GM13976 (cell line): ENCODE measurements at places on chromosomes 6 and 20.
A peak's percentile ranks its signal among the peaks of the same experiment; 100 is the strongest.

GRCh38 chr20:40650707-40651106, 38.3 kb downstream of the MAFB start:
- DNase-seq = no peak

DNA sequence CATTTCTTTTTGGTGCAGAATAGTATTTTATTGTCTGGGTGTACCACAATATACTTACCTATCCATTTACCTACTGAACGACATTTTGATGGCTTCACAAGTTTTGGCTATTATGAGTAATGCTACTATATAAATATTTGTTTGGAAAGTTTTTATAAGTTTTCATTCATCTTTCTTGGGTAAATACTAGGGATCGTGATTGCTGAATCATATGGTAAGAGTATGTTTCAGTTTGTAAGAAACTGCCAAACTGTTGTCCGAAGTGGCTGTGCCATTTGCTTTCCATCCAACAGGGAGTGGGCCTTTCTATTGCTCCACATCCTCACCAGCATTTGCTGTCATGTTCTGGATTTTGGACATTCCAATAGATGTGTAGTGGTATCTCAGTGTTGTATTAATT, 104.2 kb downstream of the CDYL start:
- DNase-seq = no peak

DNA sequence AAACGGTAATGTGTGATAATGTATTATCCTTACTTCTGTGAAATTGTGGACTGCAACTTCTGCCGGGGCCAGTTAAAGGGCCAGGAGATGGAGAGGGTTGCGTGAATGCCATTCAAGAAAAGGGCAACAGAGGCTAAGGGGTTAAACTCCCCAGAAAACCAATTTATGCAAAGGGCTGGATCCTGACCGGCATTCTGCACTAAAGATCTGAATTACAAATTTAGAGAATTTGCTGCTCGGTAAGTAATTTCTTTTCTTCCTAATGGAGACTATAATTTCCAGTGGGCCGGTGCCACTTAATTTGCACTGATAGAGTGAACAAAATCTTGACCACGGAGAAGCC, 130.1 kb downstream of the BCAS1 start:
- DNase-seq = no peak

DNA sequence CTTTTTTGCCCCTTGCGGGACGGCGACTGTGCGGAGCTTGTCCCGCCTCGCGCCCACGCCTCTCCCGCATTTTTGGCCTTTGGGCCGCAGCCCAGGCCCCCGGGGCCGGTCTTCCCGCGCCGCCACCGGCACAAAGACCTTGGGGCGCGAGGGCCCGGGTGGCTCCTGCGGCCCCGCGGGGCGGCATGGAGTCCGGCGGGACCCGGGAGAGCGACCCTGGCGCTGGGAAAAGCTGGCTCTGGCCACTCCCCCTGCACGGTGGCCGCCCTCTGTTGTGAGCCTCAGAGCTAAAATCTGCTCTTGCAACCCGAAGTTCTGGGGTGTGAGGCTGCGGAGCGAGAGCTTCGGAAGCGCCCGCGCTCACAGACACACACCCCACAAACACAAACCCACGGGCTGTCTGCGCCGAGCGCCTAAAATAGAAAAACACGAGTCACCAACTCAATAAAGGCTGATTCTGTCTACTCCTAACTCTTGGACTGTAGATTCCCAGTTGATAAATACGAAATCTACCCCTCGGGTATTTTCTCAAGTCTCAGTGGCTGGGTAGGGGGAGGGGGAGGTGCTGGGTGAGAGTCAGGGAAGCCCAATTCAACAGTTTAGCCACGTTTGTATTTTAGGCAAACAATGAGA, 496 bp upstream of the BEND3 start:
- DNase-seq = peak; percentile 62

- DNase-seq = no peak
Measured at GRCh38 chr6:14094721-14095120, 22.9 kb upstream of the CD83 start.

GRCh38 chr20:11117808-11118528, 444.2 kb upstream of the JAG1 start:
- DNase-seq = no peak

DNA sequence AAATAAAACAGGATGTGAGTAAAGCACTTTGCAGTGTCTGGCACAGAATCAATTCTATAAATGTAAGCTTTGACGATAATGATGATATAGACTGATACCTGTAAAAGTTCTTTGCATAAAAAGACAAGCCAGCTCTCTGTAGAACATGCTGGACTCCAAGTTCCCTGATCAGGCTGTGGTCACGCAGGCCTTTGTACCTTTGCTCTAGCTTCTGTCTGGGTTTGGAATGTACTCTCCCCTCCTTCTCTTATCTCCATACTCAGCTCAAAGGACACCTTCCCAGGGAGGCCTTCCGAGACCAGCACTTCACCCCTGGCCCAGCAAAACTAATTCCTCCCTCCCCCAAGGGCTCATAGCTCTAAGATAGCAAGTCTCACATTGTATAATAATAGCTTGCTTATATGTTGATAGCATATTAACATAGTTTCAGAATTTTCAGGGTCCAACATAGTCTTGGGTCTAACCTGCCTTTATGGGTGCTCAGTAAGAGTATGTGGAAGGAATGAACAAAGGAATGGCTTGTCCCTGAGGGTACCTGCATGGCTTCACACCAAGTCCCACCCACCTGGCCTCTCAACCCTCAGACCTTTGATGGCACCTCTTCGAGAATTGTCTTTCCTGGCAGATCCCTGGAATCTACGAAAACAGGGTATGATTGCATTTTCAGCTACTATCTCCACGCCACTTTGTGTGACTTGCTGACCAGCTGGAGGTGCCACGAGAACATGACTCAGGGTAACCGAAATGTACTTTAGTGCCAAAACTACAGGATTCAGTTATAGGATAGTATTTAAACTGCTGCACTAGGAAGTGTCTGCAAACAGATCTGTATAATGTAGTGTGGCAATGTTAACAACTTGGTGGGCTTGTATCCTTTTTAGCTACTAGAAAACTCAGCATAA, 41.7 kb upstream of the PIM1 start:
- no peak for DNase-seq
